ENCODE measurements at places on chromosomes 4 and X. TPM values are rescaled to one million over a fixed set of nuclear protein-coding genes. Genes with fewer than 3 reads are reported as not detected.
A peak's percentile ranks its signal among the peaks of the same experiment; 100 is the strongest.

- H3K27me3 ChIP-seq = no peaks in the 10 kb centered on the region
- DNase-seq = no peak
- peaks cover 20% of the 10 kb centered on the region for H3K36me3 ChIP-seq
- H3K27ac ChIP-seq = no peak overlapping the region
Measured at GRCh38 chr4:48753159-48753558, 26.9 kb downstream of the FRYL start.

DNA sequence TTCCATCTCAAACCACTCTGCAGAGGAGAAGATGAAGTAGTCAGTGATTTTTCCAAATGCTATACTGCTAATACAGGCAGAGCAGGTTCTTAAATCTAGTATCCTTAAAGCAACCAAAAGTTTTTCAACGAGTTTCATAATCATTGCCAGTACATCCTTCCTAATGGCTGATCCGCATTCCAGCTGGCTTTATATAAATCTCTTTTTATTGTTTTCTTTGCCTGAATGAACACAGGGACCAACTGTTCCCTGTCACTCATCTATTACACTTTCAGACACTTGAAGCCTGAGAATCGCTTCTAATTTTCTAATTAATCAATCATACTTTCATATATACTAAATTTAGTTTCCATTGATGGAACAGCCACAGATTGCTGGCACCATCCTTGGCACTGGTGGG lies 508.6 kb downstream of the RAB28 start:
- H3K36me3 ChIP-seq = no peaks in the 10 kb centered on the region
- no peak overlapping the region for H3K27ac ChIP-seq
- no peak overlapping the region for H3K4me3 ChIP-seq
- H3K27me3 ChIP-seq = no peaks in the 10 kb centered on the region
- DNase-seq = no peak
- H3K4me1 ChIP-seq = no peaks in the 10 kb centered on the region

GRCh38 chr4:123390846-123391456 lies 5.6 kb upstream of the SPRY1 start:
- H3K4me1 ChIP-seq = peaks cover 4% of the 10 kb centered on the region
- no peak for DNase-seq
- no peaks in the 10 kb centered on the region for H3K27me3 ChIP-seq
- H3K36me3 ChIP-seq = no peaks in the 10 kb centered on the region

GRCh38 chr4:7852568-7853185 lies 87.0 kb downstream of the AFAP1 start:
- H3K27ac ChIP-seq = no peak overlapping the region
- H3K4me3 ChIP-seq = peak overlapping the region; percentile 25
- no peaks in the 10 kb centered on the region for H3K27me3 ChIP-seq
- peaks cover 17% of the 10 kb centered on the region for H3K36me3 ChIP-seq

GRCh38 chr4:15376145-15376544 lies 51.7 kb upstream of the C1QTNF7 start:
- no peak for DNase-seq
- no peak overlapping the region for H3K4me3 ChIP-seq
- no peaks in the 10 kb centered on the region for H3K27me3 ChIP-seq
- H3K36me3 ChIP-seq = no peaks in the 10 kb centered on the region

- H3K4me3 ChIP-seq = no peak overlapping the region
- no peak for DNase-seq
- peaks cover 29% of the 10 kb centered on the region for H3K4me1 ChIP-seq
- no peak overlapping the region for H3K27ac ChIP-seq
- H3K27me3 ChIP-seq = no peaks in the 10 kb centered on the region
- H3K36me3 ChIP-seq = no peaks in the 10 kb centered on the region
Measured at GRCh38 chr4:170248576-170248975, 158.8 kb upstream of the AADAT start.

- H3K36me3 ChIP-seq = no peaks in the 10 kb centered on the region
- no peak for DNase-seq
- H3K27me3 ChIP-seq = peaks cover 23% of the 10 kb centered on the region
- no peak overlapping the region for H3K27ac ChIP-seq
Measured at GRCh38 chr4:6331018-6331417, 61.4 kb downstream of the WFS1 start.

DNA sequence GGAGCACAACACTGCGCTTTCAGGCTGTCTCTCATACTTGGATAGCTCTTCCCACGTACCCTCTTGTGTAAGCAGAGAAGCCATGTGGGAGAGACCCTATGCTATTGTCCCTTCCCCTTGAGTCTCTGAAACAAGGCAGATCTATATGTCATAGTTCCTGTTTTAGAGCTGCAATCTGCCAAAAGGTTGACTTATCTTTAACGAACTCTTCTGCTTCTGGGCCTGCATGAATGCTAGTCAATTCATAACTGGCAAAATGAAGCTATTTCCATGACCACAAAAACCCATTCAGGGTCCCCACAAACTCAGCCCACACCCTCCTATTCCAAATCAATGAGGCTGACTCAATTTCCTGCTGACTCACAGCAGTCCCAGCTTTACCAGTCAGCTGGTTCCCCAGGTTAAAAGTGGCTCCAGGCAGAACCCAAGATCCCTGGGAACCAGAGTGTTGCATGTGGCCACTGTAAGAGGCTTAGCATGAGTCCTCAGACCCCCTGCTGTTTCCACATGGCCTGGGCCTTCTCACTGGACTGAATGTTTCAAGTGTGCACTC lies 25.3 kb upstream of the SOD3 start:
- H3K27me3 ChIP-seq = no peaks in the 10 kb centered on the region
- H3K27ac ChIP-seq = peak overlapping the region; percentile 43
- DNase-seq = no peak
- no peak overlapping the region for H3K4me3 ChIP-seq
- H3K36me3 ChIP-seq = peaks cover 2% of the 10 kb centered on the region

DNA sequence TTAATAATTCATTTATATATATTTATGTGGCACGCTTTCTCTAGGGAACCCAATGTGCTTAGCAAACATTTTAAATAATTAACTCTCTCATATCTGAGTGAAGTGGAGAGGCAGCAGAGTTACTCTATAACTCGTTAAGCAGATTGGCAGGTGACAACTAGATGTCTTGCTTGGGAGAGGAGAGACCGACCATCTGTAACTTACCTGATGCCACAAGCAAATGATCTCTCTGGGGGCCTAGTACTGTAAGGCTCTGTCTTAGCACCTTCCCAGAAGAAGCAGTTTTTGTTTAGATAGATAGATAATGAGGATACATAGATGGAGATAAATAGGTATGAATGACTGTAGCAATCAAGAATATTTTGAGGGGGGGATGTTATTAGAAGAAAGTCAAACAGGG lies 11.9 kb upstream of the SEL1L3 start:
- no peak overlapping the region for H3K27ac ChIP-seq
- H3K36me3 ChIP-seq = no peaks in the 10 kb centered on the region
- peaks cover 4% of the 10 kb centered on the region for H3K27me3 ChIP-seq
- DNase-seq = no peak

GRCh38 chrX:39642071-39642470 lies 455.7 kb downstream of the BCOR start:
- H3K4me3 ChIP-seq = no peak overlapping the region
- H3K27me3 ChIP-seq = no peaks in the 10 kb centered on the region
- no peaks in the 10 kb centered on the region for H3K36me3 ChIP-seq
- H3K27ac ChIP-seq = no peak overlapping the region
- no peak for DNase-seq
- peaks cover 23% of the 10 kb centered on the region for H3K4me1 ChIP-seq

DNA sequence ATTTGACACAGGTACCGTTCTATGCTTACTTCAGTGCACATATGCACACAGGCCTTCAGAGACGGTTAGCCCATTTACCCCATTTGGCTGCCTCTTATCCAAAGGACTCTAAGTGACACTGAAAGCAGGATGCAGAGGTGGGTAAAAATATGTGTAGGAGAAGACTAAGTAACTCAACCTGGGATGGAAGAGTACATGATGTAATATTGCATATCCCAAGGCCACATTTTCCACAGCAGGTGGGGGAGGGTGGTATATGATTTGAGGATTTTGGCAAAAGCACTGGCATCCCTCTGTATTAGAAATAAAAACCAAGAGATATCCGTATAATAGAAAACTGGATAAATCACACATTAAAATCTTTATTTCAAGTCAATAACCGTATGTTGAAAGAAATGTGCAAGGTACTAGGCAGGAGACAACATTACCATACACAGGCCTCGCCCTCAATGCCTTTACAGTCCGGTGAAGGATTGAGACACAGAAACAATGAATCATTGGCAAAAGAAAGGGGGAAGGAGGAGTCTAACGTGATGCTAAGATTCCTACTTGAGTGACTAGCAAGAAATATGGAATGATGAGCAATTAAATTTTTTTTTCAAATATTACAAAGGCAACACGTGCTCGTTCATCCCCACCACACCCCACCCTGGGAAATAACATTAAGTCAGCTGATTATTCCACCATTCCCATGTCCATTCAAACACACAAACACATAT lies 161.0 kb upstream of the RASGEF1B start:
- no peaks in the 10 kb centered on the region for H3K27me3 ChIP-seq
- no peak overlapping the region for H3K27ac ChIP-seq
- H3K4me1 ChIP-seq = peaks cover 5% of the 10 kb centered on the region
- no peak overlapping the region for H3K4me3 ChIP-seq

DNA sequence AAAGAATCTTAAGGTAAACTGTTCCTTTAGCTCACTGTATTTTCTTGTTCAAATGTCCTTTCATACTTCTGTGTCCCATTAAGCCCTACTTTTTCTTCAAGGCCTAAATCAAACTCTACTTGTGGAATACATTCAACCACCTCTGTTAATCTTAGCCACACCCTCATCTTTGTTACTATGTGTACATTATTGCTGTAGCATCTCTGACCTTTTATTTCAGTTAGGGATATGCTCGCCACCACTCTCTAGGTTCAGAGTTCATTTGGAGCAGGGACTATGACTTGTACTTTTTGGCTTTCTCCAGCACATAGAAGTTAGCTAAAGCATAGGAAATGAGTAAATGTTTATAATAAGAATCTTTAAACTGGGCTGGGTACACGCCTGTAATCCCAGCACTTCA lies 6.8 kb upstream of the PNPLA4 start:
- no peak overlapping the region for H3K4me3 ChIP-seq
- no peaks in the 10 kb centered on the region for H3K4me1 ChIP-seq
- H3K27me3 ChIP-seq = no peaks in the 10 kb centered on the region
- no peaks in the 10 kb centered on the region for H3K36me3 ChIP-seq
- H3K27ac ChIP-seq = no peak overlapping the region
- no peak for DNase-seq

DNA sequence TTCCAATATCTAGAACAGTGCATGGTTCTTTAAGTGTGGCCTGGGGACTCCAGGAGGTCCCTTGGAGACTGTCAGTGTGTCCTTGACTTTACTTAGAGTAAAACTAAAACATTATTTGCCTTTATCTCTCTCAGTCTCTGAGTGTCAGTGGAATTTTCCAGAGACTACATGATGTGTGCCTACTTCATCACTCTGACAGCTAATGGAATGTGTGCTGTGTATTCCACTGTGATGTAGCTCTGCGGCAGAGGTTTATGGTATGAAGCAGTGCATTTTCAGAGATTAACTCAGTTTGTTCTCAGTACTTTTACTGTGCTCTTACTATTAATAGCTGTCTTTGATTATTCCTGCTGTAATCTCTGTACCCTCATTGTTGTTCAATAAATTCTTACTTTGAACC lies 85.6 kb downstream of the MANBA start:
- H3K4me3 ChIP-seq = no peak overlapping the region
- H3K27me3 ChIP-seq = no peaks in the 10 kb centered on the region
- peaks cover 10% of the 10 kb centered on the region for H3K36me3 ChIP-seq
- DNase-seq = no peak

- peaks cover 12% of the 10 kb centered on the region for H3K36me3 ChIP-seq
- no peaks in the 10 kb centered on the region for H3K27me3 ChIP-seq
- H3K4me1 ChIP-seq = peaks cover 29% of the 10 kb centered on the region
- H3K4me3 ChIP-seq = no peak overlapping the region
- H3K27ac ChIP-seq = no peak overlapping the region
Measured at GRCh38 chr4:22493523-22493922, 22.3 kb downstream of the ADGRA3 start.

DNA sequence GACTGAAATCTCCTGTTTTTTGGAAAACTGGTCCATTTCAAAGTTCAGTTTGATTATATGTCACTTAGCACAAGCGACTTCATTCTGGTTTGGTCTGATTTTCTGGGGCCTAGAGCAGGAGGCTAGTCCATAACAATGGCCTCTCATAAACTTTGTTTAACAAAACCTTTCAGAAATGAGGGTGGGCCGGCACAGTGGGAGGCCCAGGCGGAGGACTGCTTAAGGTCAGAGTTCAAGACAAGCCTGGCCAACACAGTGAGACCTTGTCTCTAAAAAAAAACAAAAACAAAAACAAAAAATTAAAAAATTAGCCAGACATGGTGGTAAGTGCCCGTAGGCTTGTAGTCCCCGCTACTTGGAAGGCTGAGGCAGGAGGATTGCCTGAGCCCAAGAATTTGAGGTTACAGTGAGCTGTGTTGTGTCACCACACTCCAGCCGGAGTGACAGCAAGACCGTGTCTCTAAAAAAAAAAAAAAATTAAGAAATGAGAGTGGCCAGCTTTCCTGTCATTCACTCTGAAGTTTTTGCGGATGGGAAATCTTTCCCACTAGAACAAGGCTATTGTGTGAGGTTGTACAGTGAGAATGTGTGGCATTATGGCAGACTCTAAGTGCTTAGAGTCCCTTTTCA lies 1.2 kb upstream of the PLAC8 start:
- H3K27me3 ChIP-seq = peaks cover 3% of the 10 kb centered on the region
- H3K4me3 ChIP-seq = no peak overlapping the region
- H3K4me1 ChIP-seq = peaks cover 14% of the 10 kb centered on the region
- no peaks in the 10 kb centered on the region for H3K36me3 ChIP-seq
- no peak for DNase-seq

DNA sequence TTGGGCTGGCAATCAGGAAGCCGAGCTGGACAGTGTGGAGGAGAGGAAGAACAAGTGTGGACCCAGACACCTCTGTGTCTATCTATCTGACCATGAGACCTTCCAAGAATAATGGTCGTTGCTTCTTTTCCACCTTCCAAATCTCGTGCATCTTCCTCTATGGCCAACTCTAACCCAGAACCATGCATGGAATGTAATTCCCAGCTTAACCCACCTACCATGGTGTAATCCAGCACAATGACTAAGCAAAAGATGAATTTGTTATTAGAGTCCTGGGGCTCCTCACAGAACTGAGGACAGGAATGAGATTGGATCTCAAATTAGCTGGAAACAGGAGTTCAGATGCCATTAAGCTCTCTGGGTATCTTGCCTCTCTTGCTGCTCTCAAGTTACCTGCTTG lies 17.4 kb upstream of the TMEM184C start:
- DNase-seq = no peak
- no peaks in the 10 kb centered on the region for H3K27me3 ChIP-seq
- H3K4me3 ChIP-seq = no peak overlapping the region
- H3K27ac ChIP-seq = no peak overlapping the region
- no peaks in the 10 kb centered on the region for H3K36me3 ChIP-seq
- H3K4me1 ChIP-seq = no peaks in the 10 kb centered on the region

UGT2A1 gene
- total RNA-seq = not detected

ZNF157 gene
- total RNA-seq = 1.4 TPM

UVSSA gene
- total RNA-seq = 22.8 TPM

CHIC2 gene
- total RNA-seq = 9.5 TPM

IL21 gene
- total RNA-seq = not detected

MAOB gene
- total RNA-seq = 0.93 TPM

TLR2 gene
- total RNA-seq = 0.71 TPM

FAM114A1 gene
- 11.3 TPM for total RNA-seq

TCEANC gene
- 4.6 TPM for total RNA-seq
